ENCODE measurements at places on chromosomes 2 and 18.

DNA sequence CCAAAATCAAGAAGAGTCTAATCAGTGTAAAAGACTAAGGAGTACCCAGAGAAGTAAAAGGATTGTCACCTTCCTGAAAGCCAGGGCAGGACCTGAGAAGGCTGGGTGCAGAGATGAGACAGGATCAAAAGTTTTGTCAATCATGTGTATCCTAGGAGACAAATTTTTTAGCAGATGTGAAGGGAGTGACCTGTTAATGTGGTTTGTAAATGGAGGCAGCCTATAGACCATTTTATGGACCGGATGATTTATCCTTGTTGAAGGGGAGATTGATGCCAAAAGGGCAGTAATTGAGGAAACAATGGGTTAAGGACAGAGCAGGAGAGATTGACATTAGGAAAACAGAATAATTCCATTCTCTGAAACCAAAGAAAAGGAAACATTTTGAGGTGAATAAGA, 813 bp downstream of the NDC80 start:
- no peak for DNase-seq

DNA sequence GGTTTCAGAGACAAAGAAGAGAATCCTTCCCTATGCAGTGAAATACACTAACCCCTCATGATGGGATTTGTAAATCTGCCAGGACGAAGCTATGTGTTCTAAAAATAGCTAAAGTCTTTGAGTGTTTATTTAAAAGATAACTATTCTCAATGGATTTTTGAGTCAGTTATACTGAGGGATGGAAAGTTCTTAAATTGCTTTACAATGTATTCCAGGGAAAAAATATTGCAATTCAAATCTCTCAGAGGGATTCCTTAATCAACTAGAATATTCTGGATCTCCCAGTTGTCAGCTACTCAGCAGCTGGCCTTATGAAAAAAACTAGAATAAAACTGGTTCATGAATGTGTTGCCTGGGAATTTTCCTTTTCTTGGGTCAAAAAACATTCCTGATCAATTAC, 312.4 kb downstream of the PLCL1 start:
- no peak for DNase-seq

GRCh38 chr2:164697688-164698461, 76.6 kb upstream of the GRB14 start:
- no peak for DNase-seq

DNA sequence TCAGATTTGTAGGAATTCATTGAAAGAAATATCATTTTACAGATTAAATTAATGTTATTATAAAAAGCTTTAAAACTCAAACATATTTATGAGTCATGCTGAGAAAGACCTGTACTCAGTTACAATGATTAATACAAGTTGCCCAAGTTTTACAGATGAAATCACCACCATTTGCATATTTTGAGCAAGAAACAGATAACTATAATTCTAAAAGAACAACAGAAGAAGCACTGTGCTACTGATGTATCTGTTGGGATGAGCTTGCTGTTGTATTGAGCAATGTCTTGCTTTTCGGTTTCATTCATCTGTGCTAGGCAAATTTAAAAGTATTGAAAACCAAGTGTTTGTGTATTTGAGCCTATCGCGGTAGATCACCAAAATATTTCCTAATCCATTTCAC, 1589.1 kb upstream of the ZEB2 start:
- no peak for DNase-seq

GRCh38 chr18:1002653-1003178, 98.0 kb downstream of the ADCYAP1 start:
- DNase-seq: no peak

- DNase-seq: no peak
Measured at GRCh38 chr18:8333961-8334360, 275.3 kb upstream of the RAB12 start.

DNA sequence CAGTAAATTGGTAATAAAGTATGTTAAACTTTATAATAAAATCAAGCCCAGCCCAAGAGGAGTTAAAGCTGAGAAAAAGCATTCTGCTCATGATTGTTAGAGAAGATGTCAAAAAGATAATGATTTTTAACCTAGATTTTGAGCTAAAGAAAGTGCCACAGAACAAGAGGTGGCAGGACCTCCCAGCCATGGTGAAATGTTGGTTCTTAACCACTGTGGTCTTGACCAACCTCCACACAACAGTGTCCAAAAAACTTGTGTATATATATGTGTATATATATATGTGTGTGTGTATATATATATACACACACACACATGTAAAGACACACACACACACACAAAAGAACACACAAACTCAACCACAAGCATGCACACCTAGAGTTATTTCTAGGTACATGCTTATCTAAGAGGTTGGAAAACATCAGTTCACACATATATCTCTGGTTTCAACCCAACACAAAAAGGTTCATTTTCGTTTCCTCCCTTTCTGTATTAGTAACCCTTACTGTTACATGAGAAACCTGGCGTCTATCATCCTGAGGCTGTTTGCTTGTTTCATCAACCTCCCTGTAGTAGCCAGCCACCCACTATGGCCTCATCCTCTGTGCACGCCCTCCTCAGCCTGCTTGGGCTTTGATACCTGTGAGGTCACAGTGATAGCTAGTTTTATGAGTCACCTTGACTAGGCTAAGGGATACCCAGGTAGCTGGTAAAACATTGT, 631.8 kb upstream of the ID2 start:
- no peak for DNase-seq

- no peak for DNase-seq
Measured at GRCh38 chr18:48546396-48546795, 7.6 kb downstream of the CTIF start.

- DNase-seq: no peak
Measured at GRCh38 chr18:48902023-48902855, 48.5 kb downstream of the SMAD7 start.

Data from stimulated activated CD8-positive, alpha-beta memory T cell treated with anti-CD3 and anti-CD28 coated beads, Interleukin-12 subunit alpha, Interleukin-12 subunit beta, amount 100 ng/mL, for 4 hours (primary cell).